RPMI8226 (cell line): ENCODE measurements at places on chromosomes 2 and 18.

GRCh38 chr2:12730265-12730664 lies 13.5 kb downstream of the TRIB2 start:
- DNase-seq, result no peak

GRCh38 chr2:217713395-217714286 lies 289.2 kb downstream of the TNS1 start:
- DNase-seq, result peak; percentile 47

GRCh38 chr2:176206682-176207081 lies 18.2 kb downstream of the HOXD1 start:
- no peak for DNase-seq

DNA sequence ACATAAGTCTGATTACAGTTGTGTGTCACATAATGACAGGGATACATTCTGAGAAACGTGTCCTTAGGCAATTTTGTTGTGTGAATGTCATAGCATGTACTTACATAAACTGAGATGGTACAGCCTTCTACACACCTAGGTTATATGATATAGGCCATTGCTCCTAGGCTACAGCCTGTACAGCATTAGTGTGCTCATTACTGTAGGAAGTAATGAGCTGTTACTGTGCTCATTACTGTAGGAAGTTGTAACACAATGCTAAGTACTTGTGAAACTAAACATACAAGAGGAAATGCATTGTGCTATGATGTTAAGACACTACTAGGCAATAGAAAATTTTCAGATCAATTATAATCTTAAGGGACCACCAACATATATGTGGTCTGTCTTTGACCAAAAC lies 72.8 kb downstream of the UPP2 start:
- no peak for DNase-seq

GRCh38 chr2:121748202-121748601 lies 7.2 kb upstream of the TSN start:
- peak; percentile 54 for DNase-seq

GRCh38 chr2:212299333-212299732 lies 239.3 kb downstream of the ERBB4 start:
- DNase-seq, result no peak

- no peak for DNase-seq
These were observed 186.3 kb downstream of the KCNE4 start for GRCh38 chr2:223238301-223238700.

GRCh38 chr2:10534514-10535250 lies 86.6 kb upstream of the ODC1 start:
- DNase-seq, result no peak
